ENCODE measurements at places on chromosomes 12 and 14.

- no peak for DNase-seq
These were observed 10.0 kb downstream of the SEL1L start for GRCh38 chr14:81523616-81524015.

- DNase-seq, result peak; percentile 34
These were observed 814 bp downstream of the ANKRD13A start for GRCh38 chr12:109999983-110000505.

- no peak for DNase-seq
These were observed 9.4 kb upstream of the SELPLG start for GRCh38 chr12:108642899-108643654.

DNA sequence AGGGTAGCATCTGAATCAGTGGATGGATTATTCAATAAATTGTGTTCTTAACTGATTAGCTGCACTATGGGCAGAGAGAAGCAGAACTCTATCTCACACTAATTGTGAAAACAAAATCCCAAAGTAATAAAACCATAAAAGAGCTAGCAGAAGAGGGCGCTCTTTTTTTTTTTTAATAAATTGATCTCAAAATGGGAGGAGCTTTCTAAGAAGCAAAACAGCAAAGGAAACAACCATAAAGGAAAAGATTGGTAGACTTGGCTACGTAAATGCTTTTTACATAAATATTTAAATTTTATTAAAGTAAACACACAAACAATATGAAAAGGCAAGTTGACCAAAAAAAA is 1.5 kb upstream of the TM7SF3 start:
- peak; percentile 36 for DNase-seq

DNA sequence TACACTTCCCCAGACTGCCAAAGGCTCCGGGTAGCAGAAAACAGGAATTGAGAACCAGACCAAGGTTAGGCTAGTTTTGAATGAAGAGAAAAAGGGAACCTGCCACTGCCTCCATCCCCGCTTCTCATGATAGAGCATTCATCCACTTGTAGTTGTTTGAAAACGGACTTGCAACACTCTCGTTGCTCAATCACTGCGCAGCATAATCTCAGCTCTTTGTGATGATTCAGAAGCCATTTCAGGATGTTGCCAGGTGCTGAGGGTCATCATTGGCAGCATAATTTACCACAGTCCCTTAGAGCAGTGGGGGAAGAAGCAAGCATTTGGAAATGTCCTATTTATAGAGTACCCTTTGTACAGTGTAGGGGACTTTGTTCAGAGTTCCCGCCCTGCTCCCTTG is 25.6 kb downstream of the KCNK13 start:
- DNase-seq, result peak; percentile 30

DNA sequence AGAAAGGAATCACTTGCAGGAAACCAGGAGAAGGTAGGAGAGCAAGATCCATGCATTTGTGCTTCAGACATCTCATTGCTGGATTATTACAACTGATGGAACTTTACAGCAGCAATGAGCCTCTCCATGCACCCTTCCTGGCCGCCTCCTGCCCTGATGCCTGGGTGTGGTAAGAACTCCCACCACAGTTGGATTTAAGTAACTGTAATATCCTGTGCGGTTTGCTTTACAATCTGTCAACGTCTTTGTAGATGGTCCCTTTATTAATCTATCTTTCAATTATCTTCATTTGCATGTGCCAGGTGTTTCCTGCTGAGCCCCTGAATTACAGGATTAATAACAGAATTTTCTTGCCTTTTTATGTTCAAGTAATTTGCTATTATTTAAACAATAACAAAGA is 1300.5 kb upstream of the TMEM132C start:
- DNase-seq, result no peak

DNA sequence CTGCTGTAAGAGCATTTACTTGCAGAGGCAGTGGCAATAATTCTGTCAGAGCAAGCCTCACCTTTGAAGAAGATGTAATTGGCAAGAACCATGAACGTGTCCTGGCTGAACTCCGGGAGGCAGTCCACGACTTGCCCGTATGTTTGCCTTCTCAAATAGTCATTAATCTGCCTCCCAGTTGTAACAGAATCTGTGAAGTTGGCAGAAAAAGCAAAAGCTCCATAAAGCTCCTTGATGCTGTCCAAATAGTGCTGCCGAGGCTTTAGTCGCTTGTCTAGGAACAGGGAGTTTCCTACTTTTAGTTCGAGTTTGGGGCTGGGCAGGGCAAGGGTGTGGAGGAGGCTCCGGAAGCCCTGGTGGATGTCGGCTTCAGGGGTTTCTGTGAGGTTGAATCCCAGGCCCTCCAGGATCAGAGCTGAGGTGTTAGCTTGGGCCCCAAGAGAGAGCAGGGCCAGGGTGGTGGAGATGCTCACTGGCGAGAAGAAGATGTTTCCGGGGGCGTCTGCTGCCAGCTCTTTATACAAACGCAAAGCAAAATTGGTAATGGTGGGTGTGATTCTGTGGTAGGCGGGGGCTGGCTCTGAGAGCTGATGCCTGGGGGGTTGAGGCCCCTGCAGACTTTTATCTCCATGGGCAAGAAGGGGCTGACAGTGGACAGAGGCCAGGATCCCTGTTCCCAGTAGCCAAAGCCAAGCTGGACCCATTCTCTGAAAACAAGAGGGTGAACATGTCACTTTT is 4.4 kb downstream of the SERPINA11 start:
- DNase-seq, result no peak

DNA sequence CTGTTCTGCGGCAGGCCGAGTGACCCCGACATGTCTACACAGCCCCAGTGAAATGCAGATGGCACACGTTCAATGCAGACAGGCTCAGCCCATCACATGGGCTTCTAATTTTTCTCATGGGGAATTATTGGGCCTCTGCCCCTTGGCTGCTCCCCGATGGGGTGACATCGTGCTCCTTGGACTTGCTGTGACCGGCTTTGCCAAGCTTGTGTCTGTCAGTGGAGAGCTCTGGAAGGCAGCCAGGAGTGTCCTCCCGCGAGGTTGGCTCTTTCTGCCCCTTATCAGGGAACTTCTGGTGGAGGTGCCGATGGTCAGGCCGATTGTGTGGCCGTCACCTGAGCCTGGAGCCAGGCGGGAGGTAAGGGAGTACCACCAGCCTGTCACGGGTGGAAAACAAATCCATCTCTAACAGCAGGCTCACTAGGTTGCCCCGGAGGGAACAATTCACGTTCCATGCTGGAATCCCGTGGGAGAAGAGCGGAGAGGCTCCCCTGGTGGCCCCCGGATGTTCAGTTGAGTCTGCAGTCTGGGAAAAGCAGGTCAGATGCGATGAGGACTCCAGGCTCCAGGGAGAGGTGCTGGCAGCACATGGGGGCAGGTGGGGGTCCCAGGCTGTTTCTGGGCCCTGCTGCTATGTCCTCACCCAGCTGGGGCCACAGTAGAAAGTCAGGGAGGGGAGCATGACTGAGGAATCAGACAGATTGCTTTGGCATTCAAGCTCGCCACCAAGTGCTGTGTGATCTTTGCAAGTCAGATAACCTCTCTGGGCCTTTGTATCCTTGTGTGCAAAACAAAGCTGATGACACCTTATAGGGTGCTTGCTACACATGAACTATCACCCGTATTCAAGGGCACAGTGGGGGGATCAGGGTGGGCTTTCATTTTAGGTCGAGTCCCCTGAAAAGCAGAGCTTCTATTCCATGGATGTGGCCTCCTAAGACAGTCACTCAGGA is 43.2 kb upstream of the EML1 start:
- DNase-seq, result no peak

DNA sequence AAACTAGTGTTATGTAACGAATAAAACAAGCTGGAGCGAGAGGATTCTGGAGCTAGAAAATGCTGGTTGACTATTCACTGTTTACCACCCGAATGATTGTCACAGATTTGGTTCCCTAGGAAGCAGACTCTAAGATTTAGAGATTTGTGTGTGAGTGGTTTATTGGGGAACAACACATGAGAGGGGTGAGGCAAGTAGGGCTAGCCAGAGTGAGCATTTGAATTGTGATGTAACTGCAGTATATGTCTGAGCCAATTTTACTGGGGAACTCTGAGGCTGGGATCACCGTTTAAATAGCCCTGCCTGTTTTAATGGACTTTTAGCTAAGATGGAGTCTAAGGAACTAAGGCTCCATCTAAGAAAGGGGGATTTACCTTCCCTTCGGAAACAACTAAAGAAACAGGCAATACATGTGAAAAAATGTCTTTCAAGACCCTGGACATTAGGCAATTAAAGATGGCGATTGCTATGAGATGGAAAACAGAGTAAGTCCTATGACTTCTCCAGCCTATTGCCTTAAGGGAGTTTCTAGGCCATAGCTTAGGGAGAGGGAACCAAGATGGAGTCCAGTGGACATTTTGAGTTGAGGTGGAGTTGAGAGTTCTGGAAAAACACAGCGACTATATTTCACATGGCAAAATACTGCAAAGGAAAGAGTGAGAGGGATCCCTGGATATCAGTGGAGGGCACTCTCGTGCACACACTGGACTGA is 6.3 kb downstream of the MGP start:
- no peak for DNase-seq

GRCh38 chr12:116263844-116264243 is 13.6 kb downstream of the MED13L start:
- no peak for DNase-seq

DNA sequence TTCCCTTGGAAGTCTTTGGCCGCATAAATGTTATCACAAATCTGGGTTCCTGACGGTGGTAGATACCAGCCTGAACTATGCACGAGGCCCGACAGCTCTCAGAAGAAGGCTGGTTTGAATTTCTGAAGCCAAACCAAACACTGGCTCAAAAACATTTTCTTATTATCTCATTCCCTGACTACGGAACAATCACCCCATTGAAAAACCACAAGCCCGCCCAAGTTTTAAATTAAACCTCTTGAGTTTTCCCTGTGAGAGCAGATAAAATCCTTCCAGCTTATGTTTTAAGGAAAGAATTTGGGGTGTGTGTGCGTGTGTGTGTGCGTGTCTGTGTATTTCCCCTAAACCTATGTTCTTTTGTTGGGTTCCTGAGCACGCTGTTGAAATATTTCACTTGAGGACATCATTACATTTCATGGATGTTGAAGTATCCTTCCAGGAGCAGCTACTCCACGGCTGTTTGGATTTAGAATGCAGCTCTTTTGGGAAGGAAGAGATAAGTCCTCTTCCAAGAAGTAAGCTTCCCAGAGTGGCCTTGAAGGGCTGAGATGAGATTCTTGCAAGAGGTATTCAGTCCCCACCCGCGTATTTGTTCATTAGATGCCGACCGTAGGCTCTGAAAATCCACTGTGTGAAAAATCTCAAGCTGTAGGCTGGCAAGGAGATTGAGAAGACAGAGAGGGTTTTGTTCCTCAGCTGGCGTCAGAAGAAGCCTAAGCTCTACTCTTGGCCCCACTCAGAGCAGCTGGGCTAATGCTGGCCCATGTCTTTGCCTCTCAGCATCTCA is 131.0 kb upstream of the NCOR2 start:
- no peak for DNase-seq

DNA sequence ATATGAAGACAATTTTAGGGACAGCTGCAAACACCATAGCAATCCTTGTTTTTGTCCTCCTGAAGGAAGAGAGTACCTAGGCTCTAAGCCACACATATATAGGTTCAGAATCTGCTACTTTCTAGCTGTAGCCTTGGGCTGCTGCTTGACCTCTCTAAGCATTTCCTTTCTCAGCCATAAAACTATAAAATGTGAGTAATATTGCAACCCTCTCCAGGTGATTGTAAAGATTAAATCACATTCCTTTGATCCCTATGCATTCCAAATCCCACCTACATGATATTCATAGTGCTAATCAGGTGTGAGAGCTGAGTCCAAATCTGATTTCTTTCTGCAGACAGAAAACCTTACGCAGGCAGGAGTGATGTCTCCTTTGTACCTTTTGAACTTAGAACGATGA is 913.5 kb downstream of the VRK1 start:
- DNase-seq, result no peak

DNA sequence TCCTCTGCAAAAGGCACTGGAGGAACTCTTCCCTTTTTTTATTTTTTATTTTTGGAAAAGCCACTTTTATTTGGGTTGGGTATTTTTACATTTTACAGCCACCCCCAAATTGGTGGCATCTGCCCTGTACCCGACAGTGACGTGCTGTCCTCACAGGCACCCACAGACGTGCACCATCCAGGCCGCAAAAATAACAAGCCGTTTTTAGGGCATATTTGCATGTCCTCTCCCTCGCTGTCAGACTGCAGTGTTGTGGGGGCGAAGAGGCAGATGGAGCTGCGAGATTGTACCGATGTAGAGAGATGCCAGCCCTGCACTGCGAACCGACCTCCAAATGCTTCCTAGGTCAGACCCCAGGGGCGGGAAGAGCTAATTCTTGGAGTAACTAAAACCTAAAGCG is 12.2 kb downstream of the JDP2 start:
- no peak for DNase-seq

- DNase-seq, result peak; percentile 74
These were observed 90.5 kb upstream of the TMPO start for GRCh38 chr12:98424726-98425401.
